ENCODE measurements at places on chromosomes 16 and 17. TPM values are rescaled to one million over a fixed set of nuclear protein-coding genes. Genes with fewer than 3 reads are reported as not detected.

DNA sequence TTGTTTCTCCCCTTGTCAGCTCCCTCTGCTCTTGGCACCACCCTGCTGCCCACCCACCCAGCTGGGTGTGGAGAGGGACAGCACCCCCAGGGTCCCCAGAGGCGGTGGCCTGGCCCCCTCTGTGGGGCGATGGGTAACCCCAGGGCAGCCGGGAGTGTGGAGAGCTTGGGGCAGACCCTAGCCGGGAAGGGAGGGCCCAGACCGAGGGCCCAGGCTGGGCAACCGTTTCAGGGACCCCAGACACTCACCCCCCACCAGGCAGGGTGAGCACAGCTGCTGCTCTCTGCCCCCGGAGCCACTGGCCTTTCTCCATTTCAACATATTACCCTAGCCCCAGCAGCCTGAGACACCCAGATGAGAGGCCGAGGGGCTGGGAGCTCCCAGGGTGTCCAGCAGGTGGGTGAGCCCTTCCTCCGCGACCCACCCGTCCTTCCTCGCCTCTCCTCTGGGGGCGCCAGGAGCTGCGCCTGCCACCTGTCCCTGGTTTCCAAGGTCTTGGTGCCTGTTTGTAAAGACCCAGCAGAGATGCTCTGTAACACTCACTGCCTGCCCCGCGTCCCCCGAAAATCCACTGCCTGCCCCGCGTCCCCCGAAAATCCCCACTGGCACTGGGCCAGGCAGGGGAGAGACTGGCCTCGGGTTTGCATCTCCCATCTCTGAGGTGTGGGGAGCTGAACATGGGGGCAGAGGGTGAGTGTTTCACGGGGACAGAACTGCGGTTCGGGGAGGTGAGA is 45.4 kb downstream of the BAHCC1 start:
- no peaks in the 10 kb centered on the region for H3K36me3 ChIP-seq
- no peak for DNase-seq
- H3K27me3 ChIP-seq = peaks cover 5% of the 10 kb centered on the region

- no peak for DNase-seq
- no peak overlapping the region for H3K4me3 ChIP-seq
- no peaks in the 10 kb centered on the region for H3K4me1 ChIP-seq
Measured at GRCh38 chr17:37246085-37246484, 129.7 kb upstream of the C17orf78 start.

DNA sequence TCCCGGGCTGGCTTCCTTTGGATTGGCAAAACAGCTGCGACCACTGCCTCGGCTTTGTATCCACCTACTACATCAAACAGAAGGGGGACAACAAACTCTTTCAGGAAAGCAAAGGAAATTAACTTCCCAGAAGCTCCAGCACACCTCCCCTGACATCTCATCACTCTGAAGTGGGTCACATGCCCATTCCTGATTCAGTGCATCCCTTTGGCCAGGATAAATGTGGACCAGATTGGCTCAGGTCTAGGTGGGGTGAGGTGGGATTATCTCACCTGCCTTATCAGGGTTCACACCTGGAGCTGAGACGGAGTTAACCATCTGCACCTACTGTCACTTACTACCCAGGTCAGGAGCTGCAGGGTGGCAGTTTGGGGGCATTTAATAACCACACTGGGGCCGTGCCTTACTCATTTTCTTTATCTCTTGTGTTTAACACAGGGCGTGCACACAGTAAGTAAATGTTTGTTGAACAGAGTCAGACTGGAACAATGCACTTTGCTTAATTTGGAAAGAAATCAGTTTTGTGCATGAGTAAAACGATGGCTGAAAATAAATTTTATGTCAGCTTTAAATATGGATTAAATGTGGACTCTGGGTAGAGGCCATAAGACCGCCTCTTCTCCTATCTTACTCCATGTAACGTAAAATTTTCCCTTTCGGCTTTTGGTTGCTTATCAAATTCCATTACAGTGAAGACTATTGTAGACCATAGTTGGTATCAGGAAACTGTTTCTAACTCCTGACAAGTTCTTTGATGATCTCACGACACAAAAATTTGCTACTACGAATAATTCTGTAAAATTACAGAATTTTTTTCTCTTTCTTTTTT is 36.0 kb downstream of the IQCK start:
- no peaks in the 10 kb centered on the region for H3K4me1 ChIP-seq
- H3K4me3 ChIP-seq = no peak overlapping the region
- no peaks in the 10 kb centered on the region for H3K36me3 ChIP-seq
- H3K27me3 ChIP-seq = no peaks in the 10 kb centered on the region
- no peak for DNase-seq

DNA sequence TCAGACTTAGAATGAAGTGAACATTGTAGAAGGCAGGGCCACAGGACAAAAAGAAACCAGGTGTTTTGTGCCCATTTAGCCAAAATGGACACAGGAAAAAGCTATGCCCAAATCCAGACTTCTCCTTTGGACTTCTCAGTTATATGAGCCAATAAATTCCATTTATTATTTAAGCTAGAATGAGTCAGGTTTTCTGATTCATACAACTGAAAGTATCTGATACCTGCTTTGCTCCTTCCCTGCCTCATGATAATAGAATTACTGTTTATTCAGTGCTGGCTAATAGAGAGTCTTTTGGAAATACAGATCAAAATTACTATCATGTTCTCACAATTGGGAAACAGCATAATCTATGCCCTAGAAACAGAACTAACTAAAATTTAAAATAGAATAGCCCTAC is 8.7 kb upstream of the CPD start:
- DNase-seq = no peak
- no peak overlapping the region for H3K27ac ChIP-seq
- no peak overlapping the region for H3K4me3 ChIP-seq
- H3K4me1 ChIP-seq = peaks cover 16% of the 10 kb centered on the region
- H3K36me3 ChIP-seq = no peaks in the 10 kb centered on the region
- H3K27me3 ChIP-seq = peaks cover 2% of the 10 kb centered on the region

DNA sequence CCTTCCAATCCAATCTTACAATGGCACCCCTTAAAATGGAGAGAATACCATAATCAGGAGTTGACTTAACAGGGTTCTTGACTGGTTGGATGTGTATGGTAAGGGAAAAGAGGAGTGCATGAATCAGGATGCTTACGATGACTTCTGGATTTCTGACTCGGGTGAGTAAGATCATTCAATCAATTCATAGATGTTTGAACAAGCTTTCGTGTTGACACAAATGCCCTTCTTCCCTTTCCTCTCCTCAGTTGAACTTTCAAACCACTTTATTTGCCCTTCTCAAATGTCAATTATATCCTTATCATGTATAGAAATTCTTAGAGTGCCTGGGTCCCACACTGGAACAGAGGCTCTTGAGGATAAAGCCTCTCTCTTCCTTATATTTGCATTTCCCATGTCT is 25.9 kb downstream of the ABCC12 start:
- no peak for DNase-seq
- no peak overlapping the region for H3K27ac ChIP-seq
- no peaks in the 10 kb centered on the region for H3K4me1 ChIP-seq
- H3K36me3 ChIP-seq = no peaks in the 10 kb centered on the region

- H3K27ac ChIP-seq = no peak overlapping the region
- no peak for DNase-seq
- H3K4me1 ChIP-seq = no peaks in the 10 kb centered on the region
- H3K4me3 ChIP-seq = no peak overlapping the region
- no peaks in the 10 kb centered on the region for H3K27me3 ChIP-seq
- H3K36me3 ChIP-seq = no peaks in the 10 kb centered on the region
Measured at GRCh38 chr16:52405441-52405840, 141.5 kb downstream of the TOX3 start.

- H3K4me3 ChIP-seq = no peak overlapping the region
- no peaks in the 10 kb centered on the region for H3K36me3 ChIP-seq
- peaks cover 49% of the 10 kb centered on the region for H3K27me3 ChIP-seq
- H3K4me1 ChIP-seq = no peaks in the 10 kb centered on the region
Measured at GRCh38 chr17:36885771-36886377, 51.4 kb upstream of the LHX1 start.

WIPF2 gene
- total RNA-seq = 23.7 TPM

RAC3 gene
- total RNA-seq = 13.7 TPM
